ENCODE measurements at places on chromosomes 12 and 14.

DNA sequence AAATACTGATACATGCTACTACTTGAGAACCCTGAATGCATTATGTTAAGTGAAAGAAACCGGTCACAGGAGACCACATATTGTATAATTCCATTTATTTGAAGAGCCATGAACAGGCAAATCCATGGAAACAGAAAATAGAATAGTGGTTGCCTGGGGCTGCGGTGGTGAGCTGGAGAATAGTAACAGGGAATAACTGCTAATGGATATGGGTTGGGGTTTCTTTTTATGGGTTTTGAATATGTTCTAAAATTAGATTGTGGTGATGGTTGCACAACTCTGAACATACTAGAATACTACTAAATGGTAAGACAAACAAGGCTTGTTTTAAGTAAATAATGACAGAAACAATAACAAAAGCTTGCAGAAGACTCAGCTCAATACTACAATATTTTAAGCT lies 293.0 kb downstream of the BTG1 start:
- no peak for DNase-seq

GRCh38 chr14:90791486-90791885 lies 24.7 kb downstream of the TTC7B start:
- DNase-seq: no peak

DNA sequence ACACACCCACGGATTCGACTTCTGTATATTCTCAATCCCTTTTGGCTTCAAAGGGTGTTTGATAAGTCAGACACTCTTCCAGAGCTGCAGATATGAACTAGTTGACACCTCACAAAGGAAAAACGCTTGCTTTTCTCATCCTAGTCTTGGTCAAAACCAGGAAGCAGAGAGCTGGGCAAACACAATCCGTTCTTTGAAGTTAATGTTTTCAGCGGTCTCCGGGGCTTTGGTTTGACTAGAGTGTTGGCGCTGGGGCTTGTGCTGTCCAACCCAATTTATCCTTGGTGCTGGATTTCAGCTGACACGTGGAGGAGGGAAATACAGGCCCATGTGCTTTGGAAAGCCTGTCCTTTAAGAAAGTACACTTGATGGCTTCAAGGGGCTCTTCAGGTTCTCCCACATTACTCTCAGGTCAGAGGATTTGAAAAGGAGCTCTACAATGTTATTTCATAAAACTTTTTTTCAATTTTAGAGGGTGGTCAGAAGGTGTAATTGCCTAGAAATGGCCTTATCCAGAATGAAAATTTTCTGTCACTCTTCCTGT lies 985.8 kb downstream of the VRK1 start:
- DNase-seq: no peak

DNA sequence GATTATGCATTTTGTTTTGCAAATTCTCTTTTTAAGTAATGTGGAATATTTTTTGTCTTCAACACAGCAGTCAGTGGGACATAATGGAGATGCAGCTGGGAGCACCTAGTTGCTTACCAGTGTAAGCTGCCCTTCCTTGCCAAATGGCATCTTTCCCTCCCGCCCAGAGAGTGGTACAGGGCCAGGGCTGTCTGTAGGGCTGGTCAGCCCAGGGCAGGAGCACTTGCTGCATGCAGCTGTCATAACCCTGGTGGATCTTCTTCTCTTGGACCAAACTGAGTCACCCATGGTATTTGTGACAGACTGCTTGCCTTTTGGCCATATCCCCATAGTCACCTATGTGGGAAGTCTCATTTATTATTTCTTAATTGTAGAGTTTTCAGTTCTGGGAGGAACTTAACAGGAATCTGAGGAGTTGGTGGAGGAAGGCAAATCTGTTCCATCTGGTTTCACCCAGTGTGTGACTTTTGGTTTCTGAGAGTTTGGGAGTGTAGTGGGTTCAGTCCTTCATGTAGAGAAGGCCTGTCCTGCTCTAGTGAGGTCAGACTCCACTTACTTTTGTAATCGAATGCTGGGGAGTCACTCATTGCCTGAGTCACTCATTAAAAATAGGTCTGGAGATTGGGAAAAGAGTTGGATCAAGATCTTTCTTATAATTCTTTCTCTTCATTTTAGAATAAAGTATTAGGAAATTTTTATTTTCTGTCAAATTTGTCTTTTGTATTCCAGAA lies 62.0 kb upstream of the ASPG start:
- no peak for DNase-seq

GRCh38 chr12:126033751-126034150 lies 968.5 kb downstream of the AACS start:
- no peak for DNase-seq

GRCh38 chr12:110661337-110661972 lies 27.5 kb downstream of the HVCN1 start:
- peak; percentile 48 for DNase-seq

GRCh38 chr12:14454098-14454907 lies 88.8 kb downstream of the ATF7IP start:
- no peak for DNase-seq

DNA sequence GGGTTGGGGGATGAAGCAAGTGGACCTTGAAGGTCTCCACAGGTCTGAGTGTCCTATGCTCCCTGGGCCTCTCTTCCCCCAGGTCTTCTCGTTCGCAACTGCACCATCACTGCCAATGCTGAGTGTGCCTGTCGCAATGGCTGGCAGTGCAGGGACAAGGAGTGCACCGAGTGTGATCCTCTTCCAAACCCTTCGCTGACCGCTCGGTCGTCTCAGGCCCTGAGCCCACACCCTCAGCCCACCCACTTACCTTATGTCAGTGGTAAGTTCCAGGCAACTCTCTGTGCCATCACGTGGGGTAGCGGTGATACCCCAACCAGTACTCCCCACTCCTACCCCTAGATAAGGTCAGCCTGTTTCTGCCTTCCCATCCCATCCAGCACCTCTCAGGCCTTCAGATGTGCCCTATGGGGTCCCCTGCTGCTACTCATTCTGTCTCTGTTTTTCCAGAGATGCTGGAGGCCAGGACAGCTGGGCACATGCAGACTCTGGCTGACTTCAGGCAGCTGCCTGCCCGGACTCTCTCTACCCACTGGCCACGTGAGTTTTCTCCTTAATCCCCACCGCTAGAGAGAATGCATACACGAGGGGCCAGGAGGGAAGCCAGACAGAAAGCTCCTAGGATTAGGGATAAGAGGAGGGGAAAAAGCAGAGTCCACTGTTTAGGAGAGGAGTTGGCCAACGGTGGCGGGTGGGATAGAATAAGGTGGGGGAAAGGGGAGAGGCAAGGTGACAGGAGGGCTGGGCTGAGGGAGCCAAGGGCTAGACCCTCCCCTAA lies 1.6 kb upstream of the TAPBPL start:
- no peak for DNase-seq

DNA sequence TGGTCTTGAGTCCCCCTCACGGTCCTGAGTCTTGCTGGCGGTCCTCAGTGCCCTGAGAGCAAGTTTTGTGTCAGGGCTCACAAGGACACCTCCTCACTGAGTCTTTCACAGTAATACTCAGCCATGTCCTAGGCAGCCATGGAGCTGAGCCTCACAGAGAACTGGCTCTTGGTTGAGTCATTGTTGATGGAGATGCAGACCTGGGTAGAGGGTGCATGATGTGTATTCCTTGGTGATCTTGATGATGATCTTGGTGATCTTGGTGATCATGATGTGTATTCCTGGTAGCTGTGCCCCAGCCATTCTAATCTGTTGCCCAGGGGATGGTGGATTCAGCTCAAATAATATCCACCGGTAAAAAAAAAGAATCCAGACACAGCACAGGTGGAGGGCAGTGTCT lies 495.4 kb downstream of the TMEM121 start:
- no peak for DNase-seq

DNA sequence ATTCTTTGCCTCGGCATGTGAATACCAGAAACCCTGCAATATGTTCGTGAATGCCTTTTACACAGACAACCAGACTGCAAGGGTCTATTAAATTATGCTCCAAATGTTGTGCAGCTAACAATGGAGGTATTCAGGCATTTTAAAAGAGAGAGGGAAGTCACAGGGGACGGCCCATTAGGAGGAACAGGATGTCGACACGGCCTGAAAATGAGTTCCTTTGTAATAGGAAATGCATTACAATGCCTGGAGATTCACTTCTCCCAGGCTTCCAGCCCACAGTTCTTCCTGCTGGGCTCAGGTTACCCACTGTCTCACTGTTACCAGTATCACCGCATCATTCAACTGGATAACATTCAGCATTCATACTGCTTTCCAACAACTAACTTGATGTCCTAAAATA lies 2.5 kb downstream of the DUSP6 start:
- no peak for DNase-seq

GRCh38 chr14:46433381-46433780 lies 218.2 kb downstream of the RPL10L start:
- DNase-seq: no peak

- no peak for DNase-seq
Observed at GRCh38 chr12:70305794-70306193, 60.3 kb upstream of the KCNMB4 start.

- no peak for DNase-seq
Observed at GRCh38 chr12:92513231-92513730, 189.5 kb upstream of the PLEKHG7 start.

DNA sequence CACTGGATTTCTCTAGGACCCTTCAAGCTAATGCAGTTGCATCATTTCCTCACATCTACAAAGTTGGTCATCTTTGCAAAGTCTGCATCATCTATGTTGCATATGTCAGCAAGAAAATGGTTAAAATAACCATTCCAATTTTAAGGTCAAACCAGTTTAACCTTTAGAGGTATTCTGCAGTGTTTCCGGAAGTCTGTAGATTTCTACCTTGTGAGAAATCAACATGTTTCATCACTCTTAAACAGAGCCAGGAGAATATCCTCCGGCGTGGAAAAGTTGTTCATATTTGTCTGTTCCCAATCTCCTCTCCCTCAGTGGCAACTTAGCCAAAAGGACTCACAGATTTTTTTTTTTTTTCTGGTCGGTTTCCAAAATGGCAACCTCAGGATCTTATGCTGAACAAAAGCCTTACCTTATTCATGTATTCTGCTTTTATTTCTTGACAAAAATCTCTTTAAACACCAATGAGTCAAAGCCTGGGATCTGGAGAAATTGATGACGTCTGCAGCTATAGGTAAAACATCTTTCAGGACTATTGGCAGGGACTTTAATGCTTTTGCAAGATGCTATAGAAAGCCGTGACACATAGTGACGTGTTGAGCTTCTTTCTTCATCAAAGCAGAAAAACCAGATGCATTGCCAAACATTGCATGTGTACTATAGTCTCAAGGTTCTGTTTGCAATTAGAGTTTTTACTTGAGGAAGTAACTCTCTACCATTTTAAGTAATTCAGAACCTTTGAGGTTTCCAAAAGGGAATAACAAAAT lies 16.0 kb upstream of the CDK17 start:
- no peak for DNase-seq

GRCh38 chr12:60197589-60197988 lies 601.8 kb downstream of the SLC16A7 start:
- no peak for DNase-seq

DNA sequence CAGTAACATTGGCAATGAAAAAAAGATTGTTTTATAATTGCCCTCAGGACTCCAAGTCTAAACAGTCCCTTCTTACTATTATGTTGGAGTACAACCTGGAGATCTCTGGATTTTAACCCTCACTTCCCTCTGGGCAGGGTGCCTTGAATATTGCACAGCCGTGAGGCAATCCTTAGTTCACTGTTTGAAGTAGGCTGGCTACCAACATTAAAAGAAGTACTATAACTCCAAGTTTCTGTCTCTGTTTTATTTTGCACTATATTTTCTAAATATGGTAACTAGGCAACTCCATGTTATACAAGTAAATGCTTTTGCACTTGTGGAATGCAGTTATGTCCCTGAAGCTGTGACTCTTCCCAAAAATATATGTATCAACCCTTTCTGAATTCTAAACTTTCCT lies 490.7 kb downstream of the EGLN3 start:
- DNase-seq: no peak

DNA sequence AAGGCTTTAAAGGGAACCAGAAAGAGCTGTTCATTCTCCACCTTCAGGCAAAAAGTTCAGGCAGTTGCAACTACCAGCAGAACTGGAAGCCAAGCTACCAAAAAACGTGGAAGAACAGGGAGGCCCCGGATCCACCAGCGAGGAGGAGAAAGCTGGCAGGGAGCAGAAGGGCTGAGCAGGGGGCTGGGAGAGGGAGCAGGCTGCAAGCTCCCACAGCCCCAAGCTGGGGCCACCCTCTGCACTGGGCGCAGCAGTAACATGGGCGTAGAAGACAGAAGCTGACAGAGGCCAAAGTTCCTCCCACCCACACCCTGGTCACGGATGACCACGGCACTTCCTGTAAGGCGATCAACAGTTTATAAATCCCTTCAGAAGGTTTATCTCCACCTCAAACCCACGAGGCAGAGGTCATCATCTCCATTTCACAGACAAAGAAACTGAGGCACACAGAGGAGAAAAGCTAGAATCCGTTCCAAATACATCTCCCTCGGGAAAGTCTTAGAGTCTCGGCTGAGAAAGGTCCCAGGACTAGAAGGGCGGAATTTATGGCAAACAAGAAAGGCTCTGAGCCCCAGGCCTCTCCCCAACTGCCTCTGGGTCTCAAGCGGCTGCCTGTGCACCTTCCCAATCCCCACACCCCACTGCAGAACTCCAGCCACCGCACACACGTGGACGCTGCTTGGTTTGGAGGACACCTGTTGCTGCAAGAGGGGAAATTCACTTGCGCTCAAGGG lies 1.8 kb downstream of the CCDC85C start:
- DNase-seq: no peak

- no peak for DNase-seq
Observed at GRCh38 chr12:1523046-1523445, 71.3 kb downstream of the FBXL14 start.

- DNase-seq: no peak
Observed at GRCh38 chr14:72454388-72455160, 439.3 kb downstream of the DPF3 start.

- no peak for DNase-seq
Observed at GRCh38 chr14:73780391-73780790, 66.2 kb upstream of the PNMA1 start.

DNA sequence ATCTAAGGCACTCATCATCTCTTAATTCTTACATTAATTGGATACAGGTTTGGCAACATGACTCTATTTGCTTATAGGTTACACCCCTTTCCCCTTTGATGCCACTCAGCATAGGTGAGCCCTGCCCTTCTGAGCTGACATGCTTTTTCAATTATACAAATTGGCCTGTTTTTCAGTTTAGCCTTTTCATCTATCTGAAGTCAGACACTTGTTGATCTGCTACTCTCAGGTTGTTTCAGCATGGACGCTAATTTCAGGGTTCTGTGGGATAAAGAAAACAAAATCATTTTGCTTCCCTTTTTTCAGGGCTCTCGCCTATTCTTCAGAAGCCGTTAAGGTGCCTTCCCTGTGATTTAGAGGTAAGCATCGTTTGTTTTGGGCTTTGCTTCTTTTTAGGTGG lies 55.3 kb downstream of the DACT1 start:
- DNase-seq: no peak

Data from activated CD8-positive, alpha-beta memory T cell treated with anti-CD3 and anti-CD28 coated beads, Interleukin-2, amount 50 U/mL, for 4 hours (primary cell).